Spleen (tissue), 13 donors: ENCODE measurements at places on chromosomes 5 and 9. TPM values are rescaled to one million over a fixed set of nuclear protein-coding genes. Genes with fewer than 3 reads are reported as not detected.
A peak's percentile ranks its signal among the peaks of the same experiment; 100 is the strongest.

GRCh38 chr5:77784735-77785134 lies 8.6 kb upstream of the TBCA start:
- H3K27ac ChIP-seq, result no peak overlapping the region
- DNase-seq, result no peak
- no peaks in the 10 kb centered on the region for H3K36me3 ChIP-seq
- H3K27me3 ChIP-seq, result no peaks in the 10 kb centered on the region

DNA sequence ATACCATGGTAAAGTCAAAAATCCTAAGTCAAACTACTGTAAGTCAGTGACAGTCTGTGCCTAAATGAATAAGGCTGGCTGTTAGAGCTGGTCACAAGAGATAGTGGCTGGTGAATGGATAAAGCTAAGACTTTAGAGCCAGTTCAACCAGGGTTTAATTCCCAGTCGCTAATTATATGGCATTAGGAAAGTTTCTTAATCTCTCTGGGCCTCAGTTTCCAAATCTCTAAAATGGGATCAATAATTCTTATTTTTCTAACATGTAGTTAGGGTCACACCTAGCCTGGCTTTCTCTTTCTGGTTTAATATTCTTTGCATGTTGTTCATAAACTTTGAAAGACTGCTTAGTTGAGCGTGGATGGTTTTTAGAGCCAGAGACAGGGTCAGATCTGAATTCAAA lies 64.8 kb downstream of the SMIM15 start:
- no peaks in the 10 kb centered on the region for H3K4me1 ChIP-seq
- H3K36me3 ChIP-seq, result peaks cover 6% of the 10 kb centered on the region
- DNase-seq, result no peak
- H3K27ac ChIP-seq, result no peak overlapping the region
- no peaks in the 10 kb centered on the region for H3K27me3 ChIP-seq
- no peak overlapping the region for H3K4me3 ChIP-seq

DNA sequence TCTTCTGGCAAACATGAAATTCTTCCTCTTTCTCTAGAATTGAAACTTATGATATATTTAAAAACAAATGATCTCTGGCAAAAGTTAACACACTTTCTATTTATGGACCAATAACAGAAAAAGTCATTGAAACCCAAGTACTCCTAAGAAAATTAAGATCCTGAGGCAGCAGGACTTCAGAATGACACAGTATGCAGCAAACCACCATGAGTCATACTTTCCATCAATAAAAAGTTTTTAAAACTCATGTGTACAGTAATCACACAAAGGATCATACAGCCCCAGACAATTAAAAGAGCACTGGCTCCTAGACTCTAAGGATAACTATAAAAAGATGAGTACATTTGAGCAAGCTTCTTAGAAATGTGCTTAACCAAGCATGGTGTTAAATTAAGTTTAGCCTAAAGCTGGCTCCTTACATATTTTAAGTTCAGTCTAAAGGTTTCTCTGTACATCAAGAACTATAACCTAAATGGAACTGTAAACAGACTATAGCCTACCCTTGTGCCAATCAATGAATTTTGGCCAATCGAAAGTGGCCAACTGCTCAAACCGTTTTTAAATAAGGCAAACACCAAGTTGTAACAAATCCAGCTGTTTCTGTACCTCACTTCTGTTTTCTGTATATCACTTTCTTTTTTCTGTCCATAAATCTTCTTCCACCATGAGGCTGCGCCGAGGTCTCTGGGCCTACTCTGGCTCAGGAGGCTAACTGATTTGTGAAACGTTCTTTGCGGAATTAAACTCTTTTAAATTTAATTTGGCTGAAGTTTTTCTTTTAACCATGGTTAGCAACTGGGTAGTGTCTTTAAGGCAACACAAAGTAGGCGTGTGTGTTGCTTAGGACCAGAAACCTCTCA lies 232.1 kb upstream of the PIK3R1 start:
- H3K4me3 ChIP-seq, result no peak overlapping the region
- no peaks in the 10 kb centered on the region for H3K4me1 ChIP-seq
- H3K36me3 ChIP-seq, result no peaks in the 10 kb centered on the region
- DNase-seq, result no peak
- no peak overlapping the region for H3K27ac ChIP-seq
- H3K27me3 ChIP-seq, result no peaks in the 10 kb centered on the region

DNA sequence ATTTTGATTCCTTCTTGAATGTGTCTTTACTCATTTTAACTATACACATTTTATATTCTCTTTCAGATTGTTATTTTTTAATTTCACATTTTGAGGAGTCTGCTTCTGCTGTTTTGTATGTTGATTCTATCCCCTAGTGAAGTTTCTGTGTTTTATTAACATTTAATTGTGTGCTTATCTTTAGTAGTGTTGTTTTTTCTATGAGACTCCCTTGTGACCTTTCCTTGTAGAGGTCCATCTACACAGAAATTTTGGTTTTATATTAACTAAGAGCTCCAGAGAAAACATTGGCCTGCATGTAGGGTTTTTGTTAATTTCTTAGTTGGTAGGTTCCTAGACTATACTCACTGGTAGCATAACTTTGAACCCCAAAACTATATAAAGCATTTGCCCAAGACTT lies 35.4 kb upstream of the IL13 start:
- no peaks in the 10 kb centered on the region for H3K4me1 ChIP-seq
- no peaks in the 10 kb centered on the region for H3K27me3 ChIP-seq
- peaks cover 5% of the 10 kb centered on the region for H3K36me3 ChIP-seq
- DNase-seq, result no peak
- no peak overlapping the region for H3K27ac ChIP-seq

DNA sequence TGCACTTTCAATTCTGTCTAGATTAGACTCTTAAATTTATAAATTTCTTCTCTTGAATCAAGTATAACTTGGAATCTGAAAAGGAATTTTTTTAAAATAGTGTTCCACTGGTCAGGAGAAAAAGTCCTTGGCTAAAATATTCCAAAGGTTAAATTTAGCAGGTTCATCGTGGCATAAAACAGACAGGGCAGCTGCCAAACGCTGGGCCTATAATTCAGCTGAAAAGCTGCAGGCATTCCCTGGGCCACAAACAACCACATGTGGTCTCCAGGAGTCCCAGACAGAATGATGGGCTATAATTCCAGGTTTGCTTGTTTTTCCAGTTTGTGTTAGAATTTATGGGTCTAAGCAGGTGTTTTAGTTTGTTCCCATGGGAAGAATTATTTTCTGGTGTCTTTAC lies 71.1 kb upstream of the RETREG1 start:
- no peaks in the 10 kb centered on the region for H3K27me3 ChIP-seq
- DNase-seq, result no peak

DNA sequence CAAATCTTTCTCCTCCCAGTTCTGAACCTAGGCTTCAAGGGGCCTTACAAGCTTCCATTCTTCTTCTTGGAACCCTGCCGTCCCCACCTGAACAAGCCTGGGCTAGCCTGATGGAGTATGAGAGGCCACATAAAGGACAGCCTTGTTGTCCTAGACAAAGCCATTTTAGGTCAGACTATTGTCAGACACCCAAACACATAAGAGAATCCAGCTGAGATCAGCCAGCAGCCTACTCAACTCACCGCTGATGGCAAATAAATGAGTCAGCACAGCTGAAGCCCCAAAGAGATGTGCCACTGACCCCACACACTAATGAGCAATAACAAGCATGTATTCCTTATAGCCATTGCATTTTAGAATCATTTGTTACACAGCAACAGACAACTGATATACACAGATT lies 33.8 kb downstream of the SVEP1 start:
- no peaks in the 10 kb centered on the region for H3K27me3 ChIP-seq
- no peak for DNase-seq
- H3K27ac ChIP-seq, result no peak overlapping the region

GRCh38 chr5:3853362-3853761 lies 257.7 kb downstream of the IRX1 start:
- H3K27ac ChIP-seq, result no peak overlapping the region
- H3K4me1 ChIP-seq, result no peaks in the 10 kb centered on the region
- H3K27me3 ChIP-seq, result no peaks in the 10 kb centered on the region
- DNase-seq, result no peak
- H3K36me3 ChIP-seq, result no peaks in the 10 kb centered on the region

DNA sequence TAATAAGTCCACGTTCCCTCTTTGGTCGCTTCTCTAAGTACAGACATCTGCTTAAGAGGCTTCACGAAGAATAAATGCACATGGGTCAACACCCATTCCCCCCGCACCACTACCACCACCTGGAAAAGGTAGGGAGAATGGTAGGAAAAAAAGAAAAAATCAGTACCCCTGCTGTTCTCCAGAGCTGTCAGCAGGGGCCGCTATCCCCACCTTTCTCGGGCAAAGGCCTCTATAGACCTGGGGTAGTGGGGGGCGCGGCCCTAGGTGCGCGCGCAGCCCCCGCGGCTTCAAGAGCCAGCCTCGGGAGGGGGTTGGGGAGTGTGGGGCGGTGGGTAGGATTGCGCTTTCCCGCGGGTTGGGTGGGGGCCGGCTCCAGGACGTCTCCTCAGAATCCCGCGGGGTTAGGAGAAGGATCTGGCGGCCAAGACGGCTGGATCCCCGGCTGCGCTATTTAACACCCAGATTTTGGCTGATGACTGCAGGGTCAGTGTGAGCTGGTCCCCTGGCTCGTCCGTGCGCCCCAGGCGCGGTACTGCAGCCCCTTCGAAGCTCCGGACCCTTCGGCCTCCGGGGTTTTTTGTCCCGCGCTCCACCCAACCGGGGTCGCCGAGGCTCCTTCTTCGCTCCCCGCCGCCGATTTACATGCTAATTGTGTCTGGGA lies 1.6 kb upstream of the SEMA6A start:
- peaks cover 76% of the 10 kb centered on the region for H3K27me3 ChIP-seq
- peak overlapping the region; percentile 87 for H3K27ac ChIP-seq
- peaks cover 55% of the 10 kb centered on the region for H3K4me1 ChIP-seq
- peak; percentile 85 for DNase-seq
- H3K36me3 ChIP-seq, result no peaks in the 10 kb centered on the region
- H3K4me3 ChIP-seq, result peak overlapping the region; percentile 84

DNA sequence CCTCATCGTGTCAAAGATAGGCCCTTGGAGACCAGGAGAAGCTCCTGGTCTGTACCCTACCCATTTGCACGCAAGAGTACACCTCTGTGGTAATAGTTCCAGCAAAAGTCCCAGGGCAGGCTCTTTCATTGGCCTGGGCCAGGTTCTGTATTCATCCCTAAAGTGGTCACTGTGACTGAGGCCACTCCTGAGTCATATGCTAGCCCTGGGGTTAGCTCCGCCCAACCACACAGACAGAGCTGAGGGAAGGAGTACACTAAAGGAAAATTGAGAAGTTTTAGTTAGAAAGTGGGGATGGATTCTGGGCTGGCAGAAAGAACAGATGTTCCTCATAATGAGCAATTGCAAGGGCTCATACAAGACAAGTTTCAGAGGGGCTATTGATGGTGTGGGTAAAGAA lies 206.7 kb downstream of the ARHGAP26 start:
- H3K36me3 ChIP-seq, result no peaks in the 10 kb centered on the region
- H3K4me3 ChIP-seq, result no peak overlapping the region
- H3K4me1 ChIP-seq, result peaks cover 10% of the 10 kb centered on the region
- no peak overlapping the region for H3K27ac ChIP-seq
- no peak for DNase-seq

IRX2 gene
- total RNA-seq, result not detected

DNA sequence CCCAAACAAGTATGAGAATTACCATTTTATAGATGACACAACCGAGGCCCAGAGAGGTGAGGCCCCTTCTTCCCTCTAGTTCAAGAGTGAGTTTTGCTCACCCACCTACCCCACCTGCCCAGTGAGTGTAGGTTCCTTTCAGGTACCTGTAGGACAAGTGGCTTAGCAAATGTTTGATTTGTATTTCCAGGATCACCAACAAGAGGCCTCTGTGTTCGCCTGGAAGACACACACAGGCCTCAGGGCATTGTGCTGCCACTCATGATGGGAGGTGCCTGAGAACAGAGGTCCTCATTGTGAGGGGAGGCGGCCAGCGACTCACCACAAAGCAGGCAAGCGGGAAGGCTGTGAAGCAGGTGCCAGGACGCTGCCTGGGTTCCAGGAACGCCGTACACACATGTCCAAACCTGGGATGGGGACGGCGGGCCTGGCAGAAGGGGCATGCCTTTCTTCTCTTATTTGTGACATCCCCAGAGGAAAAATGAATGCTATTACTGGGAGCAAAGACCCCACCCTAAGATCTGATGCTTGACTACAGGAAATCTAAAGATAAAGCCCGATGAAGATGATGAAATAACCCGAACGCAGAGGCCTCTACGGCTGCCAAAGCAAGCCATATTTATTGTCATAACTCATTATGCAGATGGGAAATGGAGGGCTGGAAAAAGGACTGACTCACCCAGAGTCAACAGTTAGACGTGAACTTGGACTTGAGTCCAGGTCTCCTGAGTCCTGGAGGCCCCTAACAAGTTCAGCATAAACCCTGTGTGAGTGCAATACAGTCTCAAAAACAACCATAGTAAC lies 60.2 kb upstream of the SLC25A51 start:
- no peaks in the 10 kb centered on the region for H3K36me3 ChIP-seq
- no peak for DNase-seq
- H3K4me3 ChIP-seq, result no peak overlapping the region
- H3K27me3 ChIP-seq, result no peaks in the 10 kb centered on the region

- DNase-seq, result peak; percentile 64
- H3K27ac ChIP-seq, result no peak overlapping the region
- no peak overlapping the region for H3K4me3 ChIP-seq
Observed at GRCh38 chr9:93663877-93664548, 87.6 kb downstream of the PHF2 start.

GRCh38 chr9:109549386-109549785 lies 51.3 kb upstream of the PTPN3 start:
- H3K27me3 ChIP-seq, result no peaks in the 10 kb centered on the region
- DNase-seq, result no peak
- no peak overlapping the region for H3K27ac ChIP-seq
- no peaks in the 10 kb centered on the region for H3K36me3 ChIP-seq
- H3K4me1 ChIP-seq, result no peaks in the 10 kb centered on the region

GRCh38 chr9:85114799-85115198 lies 445.3 kb downstream of the NTRK2 start:
- no peak overlapping the region for H3K27ac ChIP-seq
- H3K4me3 ChIP-seq, result no peak overlapping the region
- no peaks in the 10 kb centered on the region for H3K36me3 ChIP-seq
- DNase-seq, result no peak

- H3K27me3 ChIP-seq, result no peaks in the 10 kb centered on the region
- H3K4me1 ChIP-seq, result no peaks in the 10 kb centered on the region
- no peak for DNase-seq
- no peak overlapping the region for H3K4me3 ChIP-seq
- H3K27ac ChIP-seq, result no peak overlapping the region
Observed at GRCh38 chr9:102518324-102518723, 476.8 kb upstream of the CYLC2 start.

DNA sequence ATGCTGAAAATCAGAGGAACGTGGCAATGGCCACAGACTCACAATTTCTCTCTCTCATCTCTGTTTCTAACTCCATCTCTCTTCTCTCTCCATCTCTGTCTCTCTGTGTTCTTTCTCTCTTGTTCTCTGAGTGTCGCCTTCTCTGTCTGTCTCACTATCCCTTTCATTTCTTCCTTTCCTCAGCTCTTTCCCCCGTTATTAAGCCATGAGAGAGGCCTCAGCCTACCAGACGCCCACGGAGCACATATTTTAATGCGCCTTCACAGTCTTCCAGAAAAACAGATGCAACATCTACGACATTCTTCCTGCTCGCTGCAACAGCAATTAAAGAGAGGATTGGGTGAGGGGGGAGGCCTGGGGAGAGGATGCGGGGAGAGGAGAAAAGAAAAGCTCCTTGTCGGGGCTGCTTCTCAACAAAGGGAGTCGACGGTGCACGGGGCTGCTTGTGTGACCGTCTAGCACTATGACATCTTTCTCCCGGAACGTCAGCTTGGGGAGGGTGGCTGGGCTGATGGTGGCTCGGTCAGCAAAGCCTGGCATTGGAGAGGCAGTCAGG lies 37.7 kb upstream of the NEURL1B start:
- no peak overlapping the region for H3K4me3 ChIP-seq
- no peak overlapping the region for H3K27ac ChIP-seq
- no peaks in the 10 kb centered on the region for H3K36me3 ChIP-seq
- no peaks in the 10 kb centered on the region for H3K4me1 ChIP-seq
- peak; percentile 37 for DNase-seq
